Activated CD4-positive, alpha-beta T cell treated with anti-CD3 and anti-CD28 coated beads, Interleukin-2, amount 10 ng/mL, durations not matched to agents 24 days and 14 days (primary cell): ENCODE measurements at places on chromosomes 3 and 15. TPM values are rescaled to one million over a fixed set of nuclear protein-coding genes. Genes with fewer than 3 reads are reported as not detected.

The VGLL3 gene
- not detected in 2 replicates for total RNA-seq

The ABI3BP gene
- total RNA-seq: not detected in 2 replicates

The CCDC39 gene
- not detected in 2 replicates for total RNA-seq

The SERPINI2 gene
- total RNA-seq: not detected in 2 replicates

The FGF7 gene
- not detected in 2 replicates for total RNA-seq

The KNG1 gene
- total RNA-seq: not detected in 2 replicates

The CDCP1 gene
- total RNA-seq: 3.2 and 3.3 TPM in 2 replicates

The SLC6A20 gene
- not detected in 2 replicates for total RNA-seq

The IMPG2 gene
- total RNA-seq: 0.02 and 0.05 TPM in 2 replicates

The GPD1L gene
- 19.0 and 20.0 TPM in 2 replicates for total RNA-seq

The ACTC1 gene
- not detected in 2 replicates for total RNA-seq

The FBXW12 gene
- total RNA-seq: 0.14 and 0.28 TPM in 2 replicates

The SAMMSON gene
- not detected in 2 replicates for total RNA-seq

The ACTRT3 gene
- total RNA-seq: 0.85 and 1.1 TPM in 2 replicates

The GTF2A2 gene
- total RNA-seq: 192 and 200 TPM in 2 replicates

The GOLGA8T gene
- total RNA-seq: not detected in 2 replicates

The ACKR2 gene
- 0.42 and 0.69 TPM in 2 replicates for total RNA-seq

GRCh38 chr3:4546346-4547178, 53.4 kb downstream of the ITPR1 start:
- DNase-seq: no peak

GRCh38 chr3:180870008-180870699, 42.3 kb upstream of the FXR1 start:
- no peak for DNase-seq

DNA sequence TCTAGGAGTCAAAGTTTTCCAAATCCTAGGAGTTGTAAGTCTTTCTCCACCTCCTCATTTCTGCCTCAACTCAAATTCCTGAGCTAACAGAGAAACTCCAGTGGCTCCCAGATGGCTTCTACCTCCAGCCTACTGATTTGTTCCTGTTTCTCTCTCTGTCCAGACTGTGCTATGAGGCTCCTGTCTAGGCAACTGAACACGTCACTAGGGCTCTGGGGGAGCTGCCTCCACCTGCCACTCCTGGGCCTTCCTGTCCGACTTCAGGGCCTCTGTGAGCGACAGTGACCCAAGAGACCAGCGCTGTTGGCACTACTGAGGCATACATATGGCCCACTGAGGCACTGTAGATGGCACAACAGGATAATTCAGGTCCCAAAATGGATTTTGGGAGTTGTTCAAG, 71.4 kb downstream of the EXOG start:
- DNase-seq: no peak

- no peak for DNase-seq
Measured at GRCh38 chr15:76208084-76208785, 103.0 kb downstream of the ETFA start.

GRCh38 chr3:73557986-73558726, 66.6 kb downstream of the PDZRN3 start:
- no peak for DNase-seq

DNA sequence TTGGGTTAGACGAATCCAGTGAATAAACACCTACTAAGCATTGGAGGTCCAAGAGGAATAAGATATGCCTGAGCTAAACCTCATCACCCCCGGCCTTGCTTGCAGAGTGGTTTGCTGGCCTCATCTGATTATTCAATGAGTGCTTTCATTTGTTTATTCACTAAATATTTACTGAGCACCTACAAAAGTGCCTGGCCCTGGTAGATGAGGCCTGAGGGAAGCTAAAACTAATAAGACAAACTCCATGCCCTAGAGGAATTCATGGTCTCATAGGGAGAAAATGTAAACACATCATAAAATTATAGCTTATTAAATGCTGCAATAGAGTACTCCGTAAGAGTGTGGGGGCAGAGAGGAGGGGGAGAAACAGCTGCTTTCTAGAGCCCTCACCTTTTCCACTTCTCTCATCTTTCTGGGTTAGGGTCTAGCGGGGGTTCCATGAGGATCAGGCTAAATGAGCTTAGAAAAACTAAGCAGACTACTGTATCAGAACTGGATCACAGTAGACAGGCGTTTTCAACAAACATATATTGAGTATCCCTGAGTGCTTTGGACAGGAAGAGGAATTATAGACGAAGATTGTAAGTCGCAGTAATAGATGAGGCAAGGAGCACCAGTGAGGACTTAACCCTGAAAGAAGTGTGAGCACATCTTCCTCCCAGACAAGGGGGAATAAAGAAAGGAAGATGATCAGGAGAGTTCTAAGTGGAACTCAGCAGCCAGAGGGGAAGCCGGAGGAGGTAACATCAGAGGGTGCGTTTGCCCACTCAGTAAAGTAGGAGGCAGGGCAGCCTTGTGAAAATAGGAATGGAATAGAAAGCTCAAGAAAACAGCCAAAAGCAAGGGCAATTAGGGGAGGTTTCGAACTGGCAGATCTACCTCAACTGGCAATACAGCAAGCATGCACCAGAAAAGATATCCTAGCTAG, 31.5 kb upstream of the LAMP3 start:
- no peak for DNase-seq

DNA sequence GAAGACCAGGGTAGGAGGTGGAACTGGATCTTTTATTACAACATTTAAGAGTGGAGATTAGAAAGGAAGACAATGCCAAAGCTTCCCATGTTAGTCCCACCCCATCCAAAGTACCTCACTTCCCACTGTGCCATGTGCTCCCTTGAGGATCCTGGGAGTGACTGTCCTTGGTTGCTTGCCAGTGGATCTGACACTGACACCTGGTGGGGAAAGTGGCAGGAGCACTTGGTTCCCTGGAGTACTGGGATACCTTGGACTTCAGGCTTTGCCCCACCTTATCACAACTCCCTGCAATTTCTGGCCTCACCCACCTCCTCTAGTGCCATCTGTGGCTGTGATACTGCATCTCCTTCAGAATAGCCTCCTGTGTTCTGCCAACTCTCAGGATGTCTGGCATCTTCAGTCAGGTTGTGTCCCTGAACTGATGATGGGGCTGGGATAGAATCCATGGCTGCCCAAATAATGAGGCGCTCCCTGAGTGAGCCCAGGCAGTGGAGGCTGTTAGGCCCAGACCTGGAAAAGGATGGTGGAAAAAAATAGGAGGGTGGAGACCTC, 1.3 kb downstream of the ELL3 start:
- no peak for DNase-seq

DNA sequence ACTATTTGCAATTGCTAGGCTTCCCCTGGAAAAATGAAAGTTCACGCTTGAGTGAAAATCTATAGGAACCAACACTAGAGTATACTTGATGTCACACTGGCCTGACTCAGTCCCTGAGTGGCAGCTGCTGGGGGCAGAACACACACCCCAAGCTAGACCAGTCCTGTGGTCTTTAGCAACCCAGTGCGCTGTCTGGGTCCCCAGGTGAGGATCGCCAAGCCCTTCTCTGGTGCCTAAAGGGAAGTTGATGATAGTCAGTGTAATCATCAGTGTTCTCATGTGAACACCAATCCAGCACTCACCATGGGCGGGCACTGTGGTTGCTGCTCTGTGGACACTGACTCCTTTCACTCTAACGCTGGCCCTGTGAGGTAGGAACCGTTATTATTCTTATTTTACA, 11.2 kb downstream of the ALDH1A3 start:
- no peak for DNase-seq

GRCh38 chr3:50264383-50264963, 4.5 kb upstream of the SEMA3B start:
- no peak for DNase-seq

DNA sequence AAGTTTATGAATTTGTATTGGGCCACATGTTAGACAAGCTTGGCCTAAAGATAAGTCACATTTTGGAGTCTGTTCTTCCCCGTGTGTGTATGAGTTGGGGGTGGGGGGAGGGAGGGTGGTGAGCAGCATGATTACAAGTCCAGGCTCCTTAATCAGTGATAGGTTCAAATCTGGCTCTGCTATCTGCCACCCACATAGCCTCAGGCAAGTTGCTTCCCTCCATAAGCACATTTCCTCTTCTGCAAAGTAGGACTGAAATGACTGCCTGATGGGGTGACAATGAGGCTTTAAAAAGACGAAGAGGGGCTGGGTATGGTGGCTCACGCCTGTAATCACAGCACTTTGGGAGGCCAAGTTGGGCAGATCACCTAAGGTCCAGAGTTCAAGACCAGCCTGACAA, 1.1 kb upstream of the SPATA12 start:
- DNase-seq: no peak

DNA sequence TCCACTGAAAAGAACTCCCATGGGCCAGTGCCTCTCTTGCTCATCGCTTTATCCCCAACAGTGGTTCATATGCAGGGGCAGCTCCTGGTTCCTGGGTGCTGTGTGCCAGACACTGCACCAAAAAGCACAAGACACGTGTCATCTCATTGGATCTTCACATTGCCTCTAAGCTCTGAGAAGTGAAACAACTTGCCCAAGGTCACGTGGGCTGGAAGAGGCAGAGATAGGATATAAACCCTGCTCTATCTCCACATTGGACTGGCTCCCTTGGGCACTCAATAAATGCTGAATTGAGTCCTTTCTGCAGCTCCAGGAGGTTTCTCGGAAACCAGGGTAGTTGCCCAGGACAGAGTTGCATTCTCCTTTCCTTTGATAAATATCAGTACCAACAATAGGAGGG, 88.1 kb downstream of the SRGAP3 start:
- DNase-seq: no peak

GRCh38 chr15:65376767-65377104, 1.1 kb downstream of the IGDCC3 start:
- peak; percentile 63 for DNase-seq

GRCh38 chr15:78179906-78180305, 30.7 kb downstream of the IDH3A start:
- no peak for DNase-seq

- DNase-seq: no peak
Measured at GRCh38 chr15:71699977-71700376, 110.4 kb upstream of the NR2E3 start.

DNA sequence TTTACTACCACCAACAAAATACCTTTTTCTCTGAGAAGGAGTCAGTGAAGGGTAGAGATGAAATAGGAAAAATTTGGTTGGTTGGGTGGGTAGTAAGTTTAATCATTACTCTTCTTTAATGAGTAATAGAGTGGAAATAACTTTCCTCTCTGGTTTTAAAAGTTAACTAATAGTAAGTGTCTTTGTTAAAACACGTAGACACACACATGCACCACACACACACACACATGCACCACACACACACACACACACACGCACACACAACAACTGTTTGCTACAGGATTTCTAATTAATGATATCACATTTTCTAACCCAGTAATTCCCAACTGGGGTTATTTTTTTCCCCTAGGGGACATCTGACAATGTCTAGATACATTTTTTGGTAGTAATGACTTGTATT, 84.1 kb downstream of the CHL1 start:
- DNase-seq: no peak

GRCh38 chr3:11726146-11726545, 82.4 kb upstream of the VGLL4 start:
- no peak for DNase-seq

- no peak for DNase-seq
Measured at GRCh38 chr3:98962189-98962930, 60.9 kb upstream of the DCBLD2 start.

DNA sequence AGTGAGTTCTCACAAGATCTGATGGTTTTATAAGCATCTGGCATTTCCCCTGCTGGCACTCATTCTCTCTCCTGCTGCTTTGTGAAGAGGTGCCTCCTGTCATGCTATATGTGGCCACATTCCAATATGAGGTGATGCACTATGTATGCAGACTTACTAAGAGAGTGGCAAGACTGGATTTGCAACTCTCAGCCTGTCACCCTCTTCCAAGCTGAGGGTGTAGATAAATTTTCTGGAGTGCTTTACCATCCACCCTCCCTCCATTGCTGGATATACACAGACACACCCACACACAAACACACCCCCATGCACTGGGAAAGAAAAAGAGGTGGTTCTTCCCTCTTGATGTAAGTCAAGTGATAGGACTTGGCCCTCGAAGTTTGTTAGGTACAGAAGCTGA, 30.2 kb upstream of the CHMP2B start:
- DNase-seq: no peak

- no peak for DNase-seq
Measured at GRCh38 chr15:39451121-39451688, 129.7 kb upstream of the THBS1 start.

- peak; percentile 68 for DNase-seq
Measured at GRCh38 chr3:10941972-10942371, 50.6 kb upstream of the SLC6A1 start.

- no peak for DNase-seq
Measured at GRCh38 chr3:53800041-53800906, 45.9 kb downstream of the CHDH start.

GRCh38 chr3:187198490-187198889, 1.2 kb downstream of the RTP1 start:
- no peak for DNase-seq

GRCh38 chr3:119548341-119548740, 11.1 kb downstream of the CD80 start:
- no peak for DNase-seq

- no peak for DNase-seq
Measured at GRCh38 chr3:61136191-61136590, 115.1 kb downstream of the FHIT start.

DNA sequence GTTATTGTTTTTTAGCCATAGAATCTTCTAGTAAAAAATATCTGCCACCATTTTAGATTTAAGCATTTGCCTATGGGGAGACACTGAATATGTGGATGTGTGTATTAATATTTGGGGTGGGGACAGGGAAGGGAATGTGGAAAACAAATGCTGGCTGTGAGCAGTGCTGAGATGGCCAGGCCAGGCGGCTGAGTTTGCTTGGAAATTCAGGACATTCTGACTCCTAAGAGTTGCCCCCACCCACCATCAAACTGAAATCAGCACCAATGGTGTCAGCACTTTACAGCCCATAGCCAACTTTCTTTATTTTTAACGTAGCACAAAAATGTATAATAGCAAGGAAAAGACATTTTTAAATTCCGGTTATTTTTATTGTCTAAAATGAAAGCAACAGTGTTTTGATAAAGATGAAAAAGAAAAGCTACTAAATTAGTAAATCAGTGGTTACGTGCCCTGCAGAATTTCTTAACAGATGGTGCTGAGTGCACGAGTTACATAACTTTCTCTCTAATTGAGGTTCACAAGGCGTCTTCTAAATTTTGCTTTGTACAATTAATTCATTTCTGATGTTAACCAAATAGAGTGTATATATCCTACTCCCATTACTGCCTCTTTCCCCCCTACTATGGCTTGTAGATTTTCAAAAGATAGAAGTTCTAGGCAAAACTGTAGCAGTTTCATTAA, 34.0 kb downstream of the B3GALNT1 start:
- DNase-seq: no peak

GRCh38 chr3:18447720-18448119, 22.6 kb upstream of the SATB1 start:
- DNase-seq: peak; percentile 64

DNA sequence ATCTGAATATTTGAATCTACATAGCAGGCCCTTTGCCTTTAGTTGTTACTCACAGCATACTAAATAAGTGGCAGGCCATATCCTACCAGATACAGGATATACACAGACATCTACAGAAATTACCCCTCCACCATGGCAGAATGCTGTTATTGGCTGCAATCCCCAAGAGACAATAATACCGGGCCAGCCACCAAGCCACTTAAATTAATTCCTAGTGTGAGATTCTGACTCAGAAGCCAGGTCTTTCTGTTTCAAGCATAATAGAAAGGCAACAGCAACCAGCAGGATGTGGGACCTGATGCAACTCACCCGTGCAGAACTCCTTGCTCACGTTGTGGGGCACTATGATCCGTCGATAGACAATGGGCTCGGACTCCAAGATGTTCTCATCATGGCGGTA, 39.8 kb downstream of the CLK3 start:
- no peak for DNase-seq

- no peak for DNase-seq
Measured at GRCh38 chr15:65388306-65389080, 10.7 kb upstream of the IGDCC3 start.
